ENCODE measurements at places on chromosomes 5 and 9. TPM values are rescaled to one million over a fixed set of nuclear protein-coding genes. Genes with fewer than 3 reads are reported as not detected.
A peak's percentile ranks its signal among the peaks of the same experiment; 100 is the strongest.

Gene RNF44
- 166 TPM for total RNA-seq

Gene SPATA31E1
- total RNA-seq, result not detected

Gene ISCA1
- total RNA-seq, result 21.2 TPM

GRCh38 chr9:134405527-134405926 is 79.3 kb downstream of the RXRA start:
- peaks cover 25% of the 10 kb centered on the region for H3K4me1 ChIP-seq
- peak overlapping the region; percentile 20 for H3K27ac ChIP-seq
- no peak for DNase-seq
- no peak overlapping the region for H3K4me3 ChIP-seq
- no peaks in the 10 kb centered on the region for H3K36me3 ChIP-seq

DNA sequence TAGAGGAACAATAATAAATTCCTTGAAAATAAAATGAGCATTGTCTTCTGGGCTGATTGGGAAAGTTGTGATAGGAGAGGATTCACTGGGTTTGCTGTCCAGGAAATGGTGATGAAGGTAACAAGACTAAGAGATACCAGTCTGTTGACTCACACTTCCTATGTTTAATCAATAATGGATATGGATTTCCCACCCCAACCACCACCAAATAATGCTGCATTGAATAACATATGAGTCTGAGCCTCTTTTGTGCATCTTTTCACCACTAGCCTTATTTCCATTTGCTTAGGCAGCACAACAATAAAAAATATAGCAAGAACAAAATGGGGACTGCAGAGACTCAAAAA is 120.2 kb upstream of the NFIB start:
- H3K36me3 ChIP-seq, result no peaks in the 10 kb centered on the region
- H3K4me1 ChIP-seq, result no peaks in the 10 kb centered on the region
- no peak overlapping the region for H3K27ac ChIP-seq
- H3K27me3 ChIP-seq, result peaks cover 17% of the 10 kb centered on the region
- no peak overlapping the region for H3K4me3 ChIP-seq
- DNase-seq, result no peak

DNA sequence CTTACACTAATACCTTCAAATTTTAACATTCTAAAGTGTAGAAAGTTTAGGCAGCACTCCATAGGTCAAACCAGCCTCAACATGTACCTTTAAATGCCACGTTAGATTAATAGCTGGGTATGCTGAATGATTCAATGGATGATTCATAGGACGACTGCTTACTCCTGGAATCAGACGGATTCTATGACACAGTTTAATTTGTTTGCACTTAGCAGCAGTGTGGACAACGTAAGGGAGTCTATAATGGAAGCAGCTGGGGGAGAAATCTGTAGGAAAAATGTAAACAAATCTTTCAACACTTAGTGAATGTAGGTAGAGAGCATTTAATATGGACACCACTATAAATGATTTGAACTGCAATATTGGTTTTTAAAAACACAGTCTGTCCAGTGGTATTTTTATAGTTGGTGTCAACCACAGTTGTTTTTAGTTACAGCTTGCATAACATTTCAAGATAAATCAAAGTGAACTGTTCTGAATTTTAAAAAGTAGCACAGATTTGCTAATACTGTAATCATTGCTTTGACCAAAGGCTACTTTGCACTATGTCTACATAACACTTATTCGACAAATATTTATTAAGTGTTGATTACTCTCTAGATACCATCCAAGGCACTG is 701.5 kb upstream of the MEF2C start:
- no peak overlapping the region for H3K4me3 ChIP-seq
- no peak overlapping the region for H3K27ac ChIP-seq
- DNase-seq, result no peak

- no peak overlapping the region for H3K4me3 ChIP-seq
- peak overlapping the region; percentile 81 for H3K27ac ChIP-seq
- DNase-seq, result no peak
- H3K27me3 ChIP-seq, result no peaks in the 10 kb centered on the region
- H3K4me1 ChIP-seq, result peaks cover 25% of the 10 kb centered on the region
- H3K36me3 ChIP-seq, result peaks cover 31% of the 10 kb centered on the region
Measured at GRCh38 chr5:150400316-150401075, 12.2 kb downstream of the CD74 start.

DNA sequence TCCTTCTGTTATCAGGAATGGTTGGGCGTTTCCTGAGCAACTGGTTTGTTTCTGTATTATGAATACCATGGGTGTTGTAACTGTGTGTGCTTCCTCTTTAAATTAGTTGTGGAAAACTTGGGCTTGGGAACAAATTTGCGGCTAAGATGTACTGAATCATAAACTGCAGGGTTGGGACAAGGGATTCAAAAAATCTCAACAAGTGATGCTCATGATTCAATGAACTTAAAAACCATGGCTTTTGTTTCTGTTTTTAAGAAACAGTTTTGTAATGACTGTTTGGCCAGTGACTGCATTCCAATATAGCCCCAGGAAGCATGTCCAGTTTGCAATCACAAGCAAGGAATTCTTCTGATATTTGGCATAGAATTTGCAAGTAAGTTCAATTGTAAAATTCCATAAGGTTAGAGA is 657.5 kb upstream of the WWC1 start:
- H3K27me3 ChIP-seq, result no peaks in the 10 kb centered on the region
- no peaks in the 10 kb centered on the region for H3K4me1 ChIP-seq
- no peak for DNase-seq
- H3K36me3 ChIP-seq, result no peaks in the 10 kb centered on the region

DNA sequence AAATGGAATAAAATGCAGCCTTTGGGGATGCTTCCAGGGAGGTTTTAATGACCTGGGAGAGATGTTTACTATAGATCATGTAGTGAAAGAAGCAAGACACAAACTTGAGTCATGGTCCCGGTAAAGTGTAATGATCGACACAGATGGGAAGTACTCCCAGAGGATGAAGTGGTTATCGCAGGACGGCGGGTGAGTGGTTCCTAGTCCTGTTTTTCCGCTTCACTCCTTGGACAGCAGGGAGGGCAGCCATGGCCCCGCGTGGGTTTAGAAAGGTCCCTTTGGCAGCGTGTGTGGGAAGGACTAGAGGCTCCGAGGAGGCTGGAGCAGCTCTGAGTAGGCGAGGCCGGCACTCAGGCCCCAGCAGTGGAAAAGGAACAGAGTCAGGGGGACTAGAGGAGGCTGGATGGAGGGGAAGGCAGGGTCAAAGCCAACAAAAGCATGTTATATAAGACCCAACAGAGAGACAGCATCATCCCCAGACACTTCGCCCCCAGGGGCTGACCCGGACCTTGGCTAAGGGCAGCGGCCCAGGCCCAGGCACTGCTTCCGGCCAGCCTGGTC is 49.2 kb upstream of the STXBP1 start:
- DNase-seq, result no peak
- peaks cover 60% of the 10 kb centered on the region for H3K4me1 ChIP-seq
- H3K27ac ChIP-seq, result no peak overlapping the region
- no peak overlapping the region for H3K4me3 ChIP-seq
- no peaks in the 10 kb centered on the region for H3K27me3 ChIP-seq
- H3K36me3 ChIP-seq, result peaks cover 32% of the 10 kb centered on the region

- H3K4me1 ChIP-seq, result peaks cover 2% of the 10 kb centered on the region
- H3K36me3 ChIP-seq, result peaks cover 18% of the 10 kb centered on the region
- H3K27me3 ChIP-seq, result peaks cover 9% of the 10 kb centered on the region
- no peak overlapping the region for H3K4me3 ChIP-seq
- no peak overlapping the region for H3K27ac ChIP-seq
- no peak for DNase-seq
Measured at GRCh38 chr5:173313351-173313801, 14.8 kb downstream of the STC2 start.

Data from activated naive CD8-positive, alpha-beta T cell treated with anti-CD3 and anti-CD28 coated beads, Interleukin-2, amount 10 ng/mL, durations not matched to agents 7 days and 5 days (primary cell).